ENCODE measurements at places on chromosomes 2 and 18. TPM values are rescaled to one million over a fixed set of nuclear protein-coding genes. Genes with fewer than 3 reads are reported as not detected.

- peak; percentile 75 for DNase-seq
These were observed 185.9 kb downstream of the MTX2 start for GRCh38 chr2:176454893-176455815.

GRCh38 chr2:18701981-18702380 is 112.6 kb upstream of the NT5C1B start:
- peak; percentile 74 for DNase-seq

DNA sequence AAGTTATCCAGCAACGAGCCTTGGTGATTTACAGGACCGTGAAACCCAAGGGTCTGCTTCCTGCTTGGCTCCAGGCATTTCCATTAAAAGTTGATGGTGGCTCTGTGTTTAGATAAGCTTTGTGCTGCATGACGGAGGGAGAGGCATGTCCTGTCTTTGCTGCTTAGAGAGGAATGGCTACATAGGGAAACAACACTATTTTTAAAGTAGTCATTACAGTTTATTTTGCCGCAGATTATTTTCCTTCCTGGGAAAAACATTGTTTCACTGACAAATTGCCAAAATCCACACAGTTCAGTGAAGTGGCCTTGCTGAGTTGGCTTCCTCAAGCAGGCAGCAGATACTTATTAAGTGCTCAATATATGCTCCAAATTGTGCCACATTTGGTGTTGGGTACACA is 98.5 kb downstream of the THSD7B start:
- DNase-seq, result no peak

GRCh38 chr2:70069049-70069448 is 18.2 kb upstream of the PCBP1 start:
- peak; percentile 74 for DNase-seq

GRCh38 chr2:171837736-171838135 is 56.3 kb downstream of the SLC25A12 start:
- DNase-seq, result peak; percentile 31

DNA sequence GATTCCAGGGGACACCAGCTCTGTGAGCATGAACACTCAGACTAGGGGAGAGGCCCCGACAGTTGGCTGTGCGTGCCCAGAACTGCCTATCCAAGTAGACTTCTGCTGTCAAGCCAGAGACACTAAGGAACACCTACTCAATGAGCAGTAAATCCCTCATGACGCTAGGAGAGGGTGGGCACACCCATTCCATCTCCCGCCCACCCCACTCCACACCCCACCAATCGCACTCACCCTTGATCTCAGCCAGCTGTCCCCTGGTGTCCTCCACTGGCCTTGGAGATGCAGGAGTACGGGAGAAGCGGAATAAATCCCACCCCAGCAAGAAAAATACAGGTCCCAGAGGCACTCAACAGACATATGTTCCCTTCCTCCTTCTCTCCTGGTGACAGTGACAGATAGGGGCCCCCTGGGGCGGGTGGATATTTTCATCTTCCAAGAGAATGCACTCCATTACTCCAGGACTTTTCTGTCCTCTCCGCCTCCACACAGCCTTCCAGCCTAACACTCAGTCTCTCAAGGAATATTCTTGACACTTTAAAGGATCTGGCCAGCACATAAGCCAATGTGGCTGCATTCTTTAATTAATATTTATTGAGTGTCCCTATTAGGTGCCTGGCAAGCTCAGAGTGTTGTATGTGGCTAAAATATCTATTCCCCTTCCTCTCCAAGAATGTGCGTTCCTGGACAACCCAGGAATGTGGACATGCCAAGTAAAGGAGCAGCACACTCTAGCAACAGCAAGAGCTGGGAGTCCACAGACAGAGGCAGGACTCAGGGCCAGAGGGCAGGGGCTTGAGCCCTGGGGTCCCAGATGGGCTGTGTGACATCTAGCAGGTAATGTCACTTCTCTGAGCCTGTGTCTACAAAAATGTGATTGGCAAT is 13.1 kb upstream of the SMAD7 start:
- DNase-seq, result no peak

DNA sequence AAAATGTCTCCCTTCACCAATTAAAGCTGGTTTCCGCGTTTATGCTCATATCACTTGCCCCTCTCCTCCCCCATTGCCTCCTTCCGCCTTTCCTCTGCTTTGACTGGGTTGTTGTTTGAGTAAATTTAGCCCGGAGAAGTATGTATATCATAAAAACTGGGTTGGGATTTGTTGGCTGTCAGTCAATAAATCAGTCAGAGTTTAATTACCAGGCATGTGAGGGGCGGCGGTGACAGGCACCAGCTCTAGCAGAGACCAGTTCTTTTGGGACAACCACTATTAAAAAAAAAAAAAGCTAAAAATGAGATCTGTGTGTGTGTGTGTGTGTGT is 382.4 kb upstream of the SMIM21 start:
- DNase-seq, result no peak

- DNase-seq, result peak; percentile 82
These were observed 15.3 kb downstream of the TWIST2 start for GRCh38 chr2:238863231-238863630.

DNA sequence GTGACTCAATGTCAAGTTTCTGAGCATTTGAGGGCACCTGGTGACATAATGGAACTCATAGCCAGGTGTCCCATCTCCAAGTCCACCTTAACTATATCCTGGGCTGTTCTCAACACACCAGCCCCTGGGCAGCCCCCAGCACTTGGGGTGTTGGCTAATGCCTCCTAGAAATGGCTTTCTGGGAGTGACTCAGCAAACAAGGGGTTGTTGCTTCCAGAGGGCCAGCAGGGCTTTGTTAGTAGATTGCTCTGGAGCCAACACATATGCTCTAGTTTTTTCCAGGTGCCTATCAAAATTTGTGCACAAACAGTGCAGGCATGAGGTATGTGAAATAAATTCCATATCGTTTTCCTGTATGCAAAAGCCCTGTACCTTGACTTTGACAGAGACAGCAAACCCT is 448.4 kb downstream of the SLC4A3 start:
- peak; percentile 9 for DNase-seq

DNA sequence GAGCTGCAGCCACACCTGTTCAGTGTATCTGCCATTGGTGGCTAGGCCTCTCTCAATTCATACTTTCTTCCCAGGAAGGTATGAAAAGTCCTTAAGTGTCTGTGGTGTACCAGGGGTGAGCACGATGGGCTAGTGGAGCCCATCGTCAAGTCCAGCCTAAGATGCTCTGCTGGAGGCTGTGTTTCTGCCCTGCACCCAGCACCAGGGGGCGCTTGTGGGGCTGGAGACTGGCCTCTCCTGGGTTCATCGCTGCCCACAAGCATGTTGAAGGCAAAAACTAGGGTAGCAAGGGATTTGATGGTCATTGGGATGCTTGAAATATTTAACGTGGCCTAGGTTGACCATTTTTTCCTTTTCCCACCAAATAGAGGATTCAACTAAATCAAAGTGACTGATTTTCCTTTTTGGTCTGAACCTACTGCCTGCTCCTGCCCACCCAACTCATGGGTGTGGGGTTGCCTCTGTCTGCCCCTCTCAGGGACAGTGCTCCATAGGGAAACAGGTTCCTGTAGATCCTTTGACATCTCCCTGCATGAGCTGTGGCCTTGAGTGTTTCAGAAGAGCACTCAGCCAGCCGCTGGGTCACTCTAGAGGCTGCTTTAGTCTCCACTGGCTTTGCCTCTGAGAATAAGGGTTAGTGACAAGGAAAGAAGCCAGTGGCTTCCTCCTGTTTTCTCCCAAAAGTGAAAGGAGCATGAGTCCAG is 59.0 kb downstream of the TPGS2 start:
- DNase-seq, result peak; percentile 9

- no peak for DNase-seq
These were observed 38.0 kb upstream of the SLC16A14 start for GRCh38 chr2:230106771-230107170.

GRCh38 chr2:26732446-26732845 is 31.6 kb upstream of the SLC35F6 start:
- DNase-seq, result no peak

GRCh38 chr2:64128943-64129391 is 15.3 kb downstream of the PELI1 start:
- no peak for DNase-seq

- DNase-seq, result peak; percentile 58
These were observed 171.9 kb upstream of the FN1 start for GRCh38 chr2:215607766-215608165.

DNA sequence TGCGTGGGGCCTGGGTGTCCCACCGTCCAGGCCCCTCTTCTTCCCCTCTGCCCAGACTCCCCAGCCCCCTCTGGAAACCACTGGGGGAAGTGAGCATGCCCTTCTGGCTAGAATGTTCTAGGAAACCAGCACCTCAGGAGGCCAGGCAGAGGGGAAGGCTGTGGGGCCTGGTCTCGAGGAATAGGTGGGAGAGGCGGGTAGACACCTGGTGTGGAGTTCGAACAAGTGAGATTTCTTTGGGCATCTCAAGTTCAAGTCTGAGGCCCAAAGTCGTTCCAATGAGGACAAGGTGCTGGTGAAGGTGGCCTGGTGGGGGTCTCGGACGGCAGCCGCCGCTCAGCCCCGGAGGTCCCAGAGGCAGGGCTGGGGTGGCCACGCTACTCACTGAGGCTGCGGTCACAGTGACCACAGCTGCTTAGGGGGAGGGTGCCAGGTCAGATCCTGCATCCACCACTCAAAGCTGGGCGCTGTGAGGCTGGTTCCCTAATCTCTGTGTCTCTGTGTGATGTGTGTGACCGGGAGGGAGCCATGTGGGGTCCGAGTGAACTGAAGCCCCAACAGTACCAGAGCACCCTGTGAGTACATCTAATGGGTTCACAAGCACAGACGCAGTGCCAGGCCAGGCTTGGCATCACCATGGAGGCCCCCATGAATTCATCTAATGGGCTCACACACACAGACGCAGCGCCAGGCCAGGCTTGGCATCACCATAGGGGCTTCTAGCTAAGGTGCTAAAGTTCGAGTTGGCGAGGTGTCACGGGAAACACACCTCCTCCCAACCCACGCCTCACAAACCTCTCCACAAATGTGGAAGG is 26.5 kb upstream of the PXDN start:
- DNase-seq, result no peak

DNA sequence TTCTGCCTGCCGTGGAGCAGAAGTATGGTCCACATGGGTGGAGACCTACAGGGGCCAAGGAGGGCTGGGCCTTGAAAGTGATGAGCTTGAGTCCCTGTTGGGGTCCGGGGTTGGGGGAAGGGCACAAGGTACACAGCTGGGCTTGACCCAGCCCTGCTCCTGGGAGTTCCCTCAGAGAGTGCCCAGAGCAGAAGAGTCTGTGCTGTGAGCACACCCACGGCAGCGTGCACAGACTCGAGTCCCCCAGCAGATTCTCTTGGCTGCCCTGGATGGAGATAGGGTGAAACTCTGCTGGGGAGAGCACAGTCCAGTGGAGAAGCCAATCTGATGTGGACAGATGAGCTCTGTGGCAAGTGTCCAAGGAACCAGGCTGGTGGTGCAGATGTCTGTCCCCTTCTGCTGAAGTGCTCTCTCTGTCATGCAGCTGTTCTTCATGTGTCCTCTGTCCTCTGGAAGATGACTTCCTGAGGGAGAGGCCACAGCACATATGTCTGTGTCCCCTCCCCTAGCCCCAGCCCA is 27.5 kb downstream of the INPP4A start:
- DNase-seq, result no peak

GRCh38 chr18:10727477-10727876 is 201.7 kb downstream of the NAPG start:
- peak; percentile 24 for DNase-seq

- no peak for DNase-seq
These were observed 66.3 kb downstream of the LIPG start for GRCh38 chr18:49628119-49628518.

PKDCC gene
- total RNA-seq, result 9.9 TPM

SALL3 gene
- total RNA-seq, result not detected

SGPP2 gene
- total RNA-seq, result not detected

UPP2 gene
- not detected for total RNA-seq

HES6 gene
- 0.86 TPM for total RNA-seq

RSAD2 gene
- total RNA-seq, result not detected

PRKAG3 gene
- total RNA-seq, result not detected

Measured in GM23248 (cell line).